MG63 (cell line): ENCODE measurements at places on chromosomes 3 and 15. TPM values are rescaled to one million over a fixed set of nuclear protein-coding genes. Genes with fewer than 3 reads are reported as not detected.

- no peak for DNase-seq
These were observed 8.8 kb downstream of the TYRO3 start for GRCh38 chr15:41567862-41568261.

DNA sequence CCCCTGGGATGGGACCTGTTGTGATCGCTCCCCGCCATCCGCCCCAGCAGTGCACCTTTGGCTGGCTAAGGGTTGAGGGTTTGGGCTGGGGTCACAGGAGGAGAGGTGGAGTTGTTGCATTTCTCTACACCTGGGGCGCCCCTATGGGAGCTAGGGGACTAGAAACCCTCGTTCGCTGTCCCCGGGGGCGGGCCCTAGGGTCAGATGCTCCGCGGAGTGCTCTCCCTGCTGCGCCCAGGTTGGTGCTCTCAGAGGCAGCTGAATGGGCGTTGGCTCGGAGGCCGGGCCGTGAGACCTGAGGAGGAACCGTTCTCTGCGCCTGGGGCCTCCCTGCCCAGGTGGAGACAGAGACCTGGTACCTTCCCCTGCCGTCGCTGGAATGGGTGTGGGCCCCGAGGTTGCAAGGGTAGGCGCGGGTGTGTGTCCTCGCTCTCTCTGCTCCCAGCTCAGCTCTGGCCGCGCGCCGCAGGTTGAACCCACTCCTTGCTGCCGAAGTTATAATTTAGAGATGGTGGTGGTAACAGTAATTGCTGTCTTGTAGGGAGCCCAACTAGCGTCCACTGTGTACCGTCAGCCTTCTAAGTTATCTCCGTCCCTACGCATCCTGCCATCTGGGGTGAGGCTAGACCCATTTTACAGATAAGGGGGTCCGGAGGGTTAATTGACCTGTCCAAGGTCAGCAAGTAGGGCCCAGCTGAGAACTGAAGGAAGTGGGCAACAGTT lies 965 bp downstream of the FLNB start:
- DNase-seq = no peak

- peak; percentile 14 for DNase-seq
These were observed 71.2 kb downstream of the GOLIM4 start for GRCh38 chr3:168024537-168024941.

DNA sequence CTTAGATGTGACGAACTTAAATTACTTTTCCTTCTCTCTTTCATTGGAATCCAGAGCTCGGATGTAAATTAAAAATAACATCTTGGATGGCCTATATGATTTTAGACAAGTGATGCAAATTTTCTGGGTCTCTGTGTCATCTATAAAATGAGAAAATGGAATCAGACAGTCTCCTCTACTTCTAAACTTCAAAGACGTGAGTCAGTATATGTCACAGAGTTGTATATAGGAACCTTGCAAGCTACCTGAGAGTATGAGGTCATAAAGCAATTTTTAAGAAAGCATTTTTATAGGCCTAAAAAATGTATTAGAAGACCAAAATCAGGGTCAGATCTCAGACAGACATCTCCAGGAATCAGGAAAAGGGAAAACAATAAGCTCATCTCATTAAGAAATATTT lies 128.3 kb downstream of the TBL1XR1 start:
- DNase-seq = no peak

DNA sequence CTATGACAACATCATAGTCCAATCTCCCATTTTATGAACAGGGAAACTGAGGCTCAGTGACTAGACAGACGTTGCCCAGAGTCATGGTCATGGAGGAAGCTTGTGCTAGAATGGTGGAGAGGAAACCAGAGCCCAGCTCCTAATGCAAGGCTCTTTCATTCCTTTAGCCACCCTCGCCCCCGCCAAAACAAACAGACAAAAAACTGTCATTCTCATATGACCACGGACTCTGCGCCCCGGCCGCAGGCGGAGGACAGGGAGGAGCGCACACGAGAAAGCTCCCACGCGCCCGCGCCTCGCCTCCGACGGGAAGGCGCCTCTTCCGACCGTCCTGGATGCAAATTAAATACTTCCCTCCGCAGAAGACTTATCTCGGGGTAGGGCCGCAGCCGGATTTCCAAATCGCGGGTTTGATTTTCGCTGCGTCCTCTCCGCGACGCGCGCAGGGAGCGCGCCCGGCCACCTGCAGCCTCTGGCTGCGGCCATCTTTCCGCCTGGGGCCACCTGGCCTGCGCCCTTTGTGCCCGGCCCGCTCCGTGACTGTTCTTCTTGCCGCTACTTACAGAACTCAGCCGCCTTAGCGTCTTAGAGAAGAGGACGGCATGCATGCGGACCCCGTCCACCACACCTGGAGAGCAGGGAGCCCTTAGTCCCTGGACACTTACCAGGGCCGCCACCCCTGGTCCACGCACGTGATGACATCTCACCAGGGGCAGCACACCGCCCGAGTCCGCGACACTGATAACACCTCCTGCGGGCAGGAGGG lies 670 bp upstream of the ATP13A3 start:
- peak; percentile 37 for DNase-seq

GRCh38 chr15:27845535-27846369 lies 253.4 kb downstream of the OCA2 start:
- DNase-seq = no peak

DNA sequence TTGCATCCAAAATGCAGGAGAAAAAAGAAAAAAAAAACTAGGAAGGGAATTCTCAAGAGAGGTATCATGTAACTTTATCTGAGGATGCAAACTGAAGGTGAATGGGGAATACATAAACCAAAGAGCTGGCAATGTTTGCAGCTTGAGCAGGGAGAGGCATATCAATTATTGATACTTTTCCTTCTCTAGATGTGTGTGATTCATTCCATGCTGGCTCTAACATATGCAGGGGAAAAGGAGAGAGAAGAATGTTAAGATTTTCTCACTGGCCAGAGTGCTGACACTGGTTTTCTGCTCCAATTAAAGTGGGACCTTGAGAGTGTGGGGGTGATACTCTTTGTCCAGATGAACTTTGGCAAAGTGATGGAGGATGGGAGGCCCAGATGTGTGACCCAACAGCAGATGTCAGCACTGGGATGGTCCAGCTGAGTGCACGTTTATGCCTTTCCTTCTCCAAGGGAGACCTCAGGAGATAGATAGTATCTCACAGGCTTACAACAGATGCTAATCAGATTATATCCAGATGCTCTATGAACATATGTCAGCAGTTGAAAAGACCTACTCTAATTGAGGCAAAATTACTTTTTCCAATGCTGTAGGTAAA lies 50.0 kb upstream of the PSMD6 start:
- DNase-seq = no peak

GRCh38 chr15:53978253-53978906 lies at the start of gene UNC13C:
UNC13C (plus strand) TSS chr15:53978441; CDS start chr15:54012904, 34,463 bp downstream.
- peak; percentile 19 for DNase-seq

DNA sequence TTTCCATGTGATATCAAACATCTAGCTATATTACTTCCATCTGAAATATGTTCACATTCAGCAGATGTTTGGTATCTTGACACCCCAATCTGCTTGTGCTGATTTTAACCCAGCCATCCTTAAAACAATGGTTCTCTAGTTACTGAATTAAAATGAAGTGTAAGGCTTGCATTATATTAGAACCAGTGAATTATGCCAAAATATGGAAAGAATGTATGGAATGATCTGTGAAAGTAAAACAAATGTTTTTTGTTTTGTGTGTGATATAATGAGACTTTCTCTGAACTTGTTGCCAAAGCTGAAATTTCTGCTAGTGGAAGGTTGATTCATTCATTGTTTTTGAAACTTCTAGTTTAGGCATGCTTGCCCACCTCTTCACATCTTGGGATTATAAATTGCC lies 317.1 kb downstream of the MEX3B start:
- DNase-seq = no peak

DNA sequence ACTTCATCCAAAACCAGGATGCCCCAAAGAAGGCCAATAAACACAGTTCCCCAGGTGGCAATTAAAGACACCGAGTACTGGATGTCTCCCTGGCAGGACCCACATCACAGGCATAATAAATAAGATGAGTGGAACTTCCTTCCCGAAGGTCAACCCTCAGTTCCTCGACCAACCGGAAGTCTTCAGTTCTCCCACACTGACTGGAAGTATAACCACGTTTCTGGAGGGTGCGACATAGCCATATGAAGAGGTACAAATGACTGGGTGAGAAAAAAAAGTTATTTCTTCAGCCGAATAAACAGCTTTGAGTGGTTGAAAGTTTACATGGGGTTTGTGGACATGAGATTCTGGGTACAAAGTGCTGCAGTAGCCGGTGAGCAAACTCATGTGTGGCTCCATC lies 34.6 kb upstream of the MUC13 start:
- no peak for DNase-seq

DNA sequence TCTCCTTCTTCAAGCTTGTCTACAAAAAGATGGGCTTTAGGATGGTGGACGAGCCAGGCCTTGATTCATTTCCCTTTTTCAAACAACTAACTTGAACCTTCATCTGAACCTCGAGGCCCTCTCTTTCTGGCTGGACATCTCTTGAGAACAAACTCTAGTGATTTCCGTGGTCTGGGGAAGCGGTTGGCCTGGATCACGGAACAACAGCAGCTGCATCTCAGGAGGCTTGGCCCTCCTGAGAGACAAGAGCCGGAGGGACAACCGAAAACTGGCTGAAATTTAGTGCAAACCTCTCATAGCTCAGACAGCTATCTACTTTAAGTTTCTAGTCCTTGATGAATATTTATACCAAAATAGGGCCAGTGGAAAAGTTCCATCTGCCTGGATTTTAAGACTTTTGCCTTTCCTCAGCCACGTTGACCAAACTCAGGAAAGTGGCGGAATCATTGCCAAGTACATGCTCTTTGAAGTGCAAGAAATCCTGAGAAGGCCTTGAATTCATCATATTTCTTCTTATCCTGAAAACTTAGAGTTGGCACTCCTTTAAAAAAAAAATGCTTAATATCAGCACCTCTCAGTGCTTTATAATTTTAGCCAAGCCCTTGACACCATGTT lies 14.5 kb downstream of the LMCD1 start:
- DNase-seq = no peak

- DNase-seq = no peak
These were observed 27.9 kb downstream of the TP53BP1 start for GRCh38 chr15:43465100-43465499.

DNA sequence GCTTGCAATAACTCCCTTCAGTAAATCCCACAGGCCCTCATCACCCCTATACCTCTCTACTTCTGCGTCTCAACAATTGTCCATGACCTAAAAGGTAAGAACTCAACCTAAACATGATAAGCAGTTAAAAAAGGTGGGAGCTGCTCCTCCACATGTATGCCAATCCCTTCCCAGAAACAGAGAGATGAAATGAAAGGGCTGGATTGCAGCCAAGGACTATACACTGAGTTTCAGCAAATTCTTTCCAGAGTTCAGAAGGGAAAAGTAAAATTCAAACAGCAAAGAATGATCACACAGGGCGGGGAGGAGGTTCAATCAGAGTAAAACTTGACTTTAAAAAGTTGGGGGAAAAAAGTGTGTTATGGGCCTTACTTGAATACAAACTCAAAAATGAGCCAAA lies 27.5 kb downstream of the PLOD2 start:
- no peak for DNase-seq

- DNase-seq = no peak
These were observed 8.4 kb downstream of the ARHGEF26 start for GRCh38 chr3:154129625-154130024.

DNA sequence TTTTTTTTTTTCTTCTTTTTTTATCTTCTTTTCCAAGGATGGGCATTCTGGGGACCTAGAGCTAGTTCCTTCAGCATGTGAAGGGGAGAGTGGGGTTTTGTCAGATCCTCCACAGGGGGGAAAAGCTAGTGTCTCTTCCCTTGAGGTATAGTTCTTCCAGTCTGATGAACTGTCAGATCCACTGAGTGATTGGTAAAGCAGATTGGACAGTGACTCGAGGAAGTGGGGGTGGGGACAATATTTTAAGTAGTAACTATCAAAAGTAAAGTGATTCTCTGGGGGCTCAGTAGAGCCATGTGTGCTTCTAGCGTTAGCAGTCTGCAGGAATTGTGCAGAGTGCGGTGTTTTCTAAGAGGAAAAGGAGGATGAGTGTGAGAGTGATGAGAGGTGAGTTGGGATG lies 62.0 kb upstream of the TRIM71 start:
- DNase-seq = no peak

- DNase-seq = no peak
These were observed 68.1 kb downstream of the PFN2 start for GRCh38 chr3:149902498-149903139.

DNA sequence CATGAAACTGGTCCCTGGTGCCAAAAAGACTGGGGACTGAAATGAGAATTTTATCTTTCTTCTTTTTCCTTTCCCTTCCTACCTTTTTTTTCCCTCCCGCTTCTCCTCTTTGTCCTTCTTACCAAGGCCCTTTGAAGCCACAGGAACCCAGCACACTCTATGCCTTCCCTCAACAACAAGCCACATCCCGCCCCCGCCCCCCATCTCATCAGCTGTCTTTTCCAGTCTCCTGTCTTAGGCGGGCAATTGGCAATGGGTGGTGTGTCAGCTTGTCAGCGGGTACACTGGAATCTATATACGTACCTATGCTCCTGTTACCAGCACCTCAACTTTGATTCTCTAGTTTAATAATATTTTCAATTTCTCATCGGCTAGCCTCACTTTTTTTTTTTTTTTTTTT lies 56.3 kb upstream of the CHD2 start:
- DNase-seq = no peak

DNA sequence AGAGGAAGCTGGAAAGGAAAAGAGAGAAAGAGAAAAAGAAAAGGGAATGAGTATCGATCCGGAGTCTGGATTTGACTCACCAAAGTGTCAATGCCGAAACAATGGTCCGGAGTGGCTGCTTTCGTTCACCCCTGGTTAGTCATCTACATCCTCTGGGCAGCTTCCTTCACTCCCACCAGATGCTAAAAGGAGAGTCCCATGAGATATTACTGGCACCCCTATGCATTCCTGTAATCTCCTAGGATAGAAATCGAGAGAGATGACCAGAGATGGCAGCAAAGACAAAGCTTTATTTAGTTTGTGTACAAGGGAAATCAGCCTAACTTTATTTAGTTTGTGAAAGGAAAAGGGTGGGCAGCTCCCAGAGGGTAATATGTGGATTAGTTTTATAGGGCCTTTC lies 622.2 kb downstream of the ZPLD1 start:
- peak; percentile 19 for DNase-seq

The HIGD2B gene
- not detected in 2 replicates for total RNA-seq

The PTPN23 gene
- 3.8 and 5.4 TPM in 2 replicates for total RNA-seq

The MAP2K1 gene
- 14.4 and 20.0 TPM in 2 replicates for total RNA-seq

The LRRC3B gene
- total RNA-seq = not detected in 2 replicates

The GPR160 gene
- total RNA-seq = 1.3 and 4.3 TPM in 2 replicates

The RFTN1 gene
- total RNA-seq = 42.1 and 44.1 TPM in 2 replicates

The HRH1 gene
- total RNA-seq = 5.5 and 6.3 TPM in 2 replicates

The NR2E3 gene
- total RNA-seq = 0.43 TPM in 1 of 2 replicates, not detected in the other

The SRPRB gene
- 83.0 and 173 TPM in 2 replicates for total RNA-seq

The KCNMB3 gene
- 0.30 and 0.54 TPM in 2 replicates for total RNA-seq

The ZBTB38 gene
- 15.8 and 29.9 TPM in 2 replicates for total RNA-seq

The SERPINI2 gene
- total RNA-seq = not detected in 2 replicates

The RLBP1 gene
- total RNA-seq = not detected in 2 replicates

The SLC12A1 gene
- total RNA-seq = not detected in 2 replicates

The CKMT1A gene
- not detected in 2 replicates for total RNA-seq
